ENCODE measurements at places on chromosomes 16 and 17.
A peak's percentile ranks its signal among the peaks of the same experiment; 100 is the strongest.

DNA sequence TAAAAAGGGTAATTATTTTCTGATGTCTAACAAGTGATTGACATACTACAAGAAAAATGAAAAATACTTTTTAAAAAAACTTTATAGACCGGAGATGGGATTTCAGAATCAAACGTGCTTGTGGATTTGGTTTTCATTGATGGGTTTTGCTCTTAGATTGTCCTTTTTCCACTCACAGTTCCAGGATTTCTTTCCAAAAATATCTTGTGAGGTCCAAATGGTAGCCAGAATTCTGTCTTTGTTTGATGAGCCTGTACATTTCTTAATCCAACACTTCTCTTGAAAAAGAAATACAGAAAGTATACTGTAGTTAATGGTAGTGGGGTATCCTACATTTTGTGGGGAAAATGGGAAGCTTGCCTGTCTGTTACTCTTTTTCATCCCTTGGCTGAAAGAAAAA lies 329.3 kb downstream of the KCNJ2 start:
- no peak for DNase-seq

- no peak for DNase-seq
Measured at GRCh38 chr17:43845766-43846165, 1.2 kb upstream of the CD300LG start.

GRCh38 chr17:31064707-31065106 lies 30.1 kb upstream of the NF1 start:
- no peak for DNase-seq

- DNase-seq: no peak
Measured at GRCh38 chr17:33952425-33952824, 302.7 kb upstream of the CCL2 start.

DNA sequence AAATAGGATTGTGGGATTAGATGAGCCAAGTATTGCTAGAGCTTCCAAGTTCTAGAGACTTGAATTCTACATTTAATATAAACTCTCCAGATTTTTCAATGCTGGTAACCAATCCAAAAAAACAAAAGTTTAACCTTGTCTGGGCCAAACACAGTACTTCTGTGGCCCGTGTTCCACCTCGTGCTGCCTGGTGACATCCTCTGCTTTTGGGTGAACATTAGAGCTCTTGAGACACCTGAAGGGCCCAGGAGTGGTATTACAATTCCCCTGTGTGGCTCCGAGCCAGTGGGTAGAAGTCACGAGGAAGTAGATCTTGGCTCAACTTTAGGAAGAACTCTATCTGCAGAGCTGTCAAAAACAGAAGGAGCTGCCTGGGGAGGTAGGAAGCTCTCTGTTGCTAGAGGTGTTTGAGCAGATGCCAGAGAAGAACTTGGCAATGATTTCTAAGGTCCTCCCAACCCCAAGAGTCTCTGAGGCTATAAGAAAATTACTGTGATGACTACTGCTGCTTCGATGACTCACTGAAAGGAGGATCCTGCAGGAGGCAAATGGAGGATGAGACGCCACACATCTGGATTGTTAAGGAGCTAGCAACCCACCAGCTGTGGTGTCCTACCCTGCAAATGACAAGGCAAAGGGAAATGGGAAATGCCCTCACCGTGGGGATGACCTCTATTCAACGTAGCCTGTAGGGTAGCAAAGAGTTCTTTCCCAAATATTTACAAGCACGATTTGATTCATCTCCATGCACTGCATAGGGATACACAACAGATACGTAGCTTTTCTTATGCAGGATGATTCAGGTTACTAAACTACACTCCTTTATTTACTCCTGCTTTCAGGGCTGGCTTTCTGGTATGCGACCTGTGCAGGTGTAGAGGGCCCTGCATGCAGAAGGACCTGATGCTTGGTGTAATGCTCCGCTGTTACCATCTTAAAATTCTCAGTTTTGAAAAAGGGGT lies 45.8 kb upstream of the GAS7 start:
- DNase-seq: no peak

- DNase-seq: no peak
Measured at GRCh38 chr16:66287926-66288325, 78.6 kb upstream of the CDH5 start.

DNA sequence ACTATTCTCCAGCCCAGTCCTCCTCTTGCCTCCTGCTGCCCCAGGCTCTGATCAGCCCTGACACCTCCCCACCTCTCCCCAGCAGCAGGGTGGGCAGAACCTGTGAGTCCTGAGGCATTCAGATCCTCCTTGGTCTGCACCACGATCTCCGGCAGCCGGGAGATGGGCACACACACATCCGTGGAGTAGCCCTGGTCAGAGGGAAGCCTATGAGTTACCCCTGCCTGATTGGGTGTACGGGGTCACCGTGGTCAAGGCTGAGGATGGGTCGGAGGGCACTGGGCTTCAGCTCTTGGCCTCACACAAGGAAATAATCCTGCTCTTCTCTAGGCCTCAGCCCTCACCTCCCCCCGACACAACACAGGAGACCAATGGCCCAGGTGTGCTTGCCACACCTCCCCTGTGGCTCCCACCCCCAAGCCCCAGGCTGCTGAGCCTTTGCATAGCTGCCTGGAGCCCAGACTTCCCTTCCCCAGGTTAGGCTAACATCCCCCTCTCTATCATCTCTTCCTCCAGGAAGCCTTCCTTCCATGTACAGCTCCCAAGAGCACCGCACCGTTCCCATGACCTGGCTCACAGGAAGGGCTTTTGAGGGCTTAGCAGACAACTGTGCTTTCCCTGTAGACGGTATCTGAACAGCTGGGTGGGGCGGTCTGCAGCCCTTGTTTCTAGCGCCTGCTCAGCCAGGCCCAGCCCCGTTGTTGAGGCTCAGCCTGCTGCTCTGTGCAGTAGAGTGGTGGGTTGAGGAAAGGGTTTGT lies 3.7 kb downstream of the LDHD start:
- no peak for DNase-seq

DNA sequence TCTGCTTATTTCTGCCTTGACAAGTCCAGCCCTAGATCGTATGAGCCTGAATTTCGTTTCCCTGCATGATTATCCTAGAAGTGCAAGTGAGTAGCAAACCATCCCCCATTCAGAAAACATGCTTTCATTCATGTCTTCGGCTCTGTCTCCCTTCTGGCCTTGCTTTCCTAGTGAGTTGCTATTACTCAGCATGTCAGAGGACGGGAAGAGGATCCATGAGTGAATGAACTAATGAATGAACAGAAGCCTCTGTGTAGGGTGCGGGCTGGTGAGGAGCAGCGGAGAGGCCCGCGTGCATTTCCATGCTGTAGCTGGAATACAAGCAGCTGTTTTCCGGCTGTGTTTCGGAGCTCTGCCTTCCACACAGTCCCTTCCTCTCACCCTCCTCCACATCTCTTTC lies 155.7 kb upstream of the NOL11 start:
- no peak for DNase-seq

DNA sequence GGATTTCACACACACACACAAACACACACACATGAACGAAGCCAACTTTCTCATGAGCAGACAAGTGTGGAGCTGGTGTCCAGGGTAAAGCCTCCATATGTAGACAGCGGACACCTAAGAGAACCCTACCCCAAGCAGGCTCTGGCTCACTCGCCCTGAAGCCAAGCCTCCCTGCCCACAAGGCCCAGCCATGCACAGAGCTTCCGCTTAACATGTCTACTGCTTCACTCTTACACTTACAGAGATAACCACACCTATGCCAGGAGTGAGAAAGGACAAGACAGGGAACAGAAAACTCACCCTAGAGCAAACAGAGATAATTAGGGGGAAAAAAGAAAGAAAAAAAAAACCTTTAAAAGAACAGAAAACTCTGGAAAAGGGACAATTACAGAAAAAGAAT lies 67.5 kb downstream of the CYTH1 start:
- DNase-seq: peak; percentile 84

DNA sequence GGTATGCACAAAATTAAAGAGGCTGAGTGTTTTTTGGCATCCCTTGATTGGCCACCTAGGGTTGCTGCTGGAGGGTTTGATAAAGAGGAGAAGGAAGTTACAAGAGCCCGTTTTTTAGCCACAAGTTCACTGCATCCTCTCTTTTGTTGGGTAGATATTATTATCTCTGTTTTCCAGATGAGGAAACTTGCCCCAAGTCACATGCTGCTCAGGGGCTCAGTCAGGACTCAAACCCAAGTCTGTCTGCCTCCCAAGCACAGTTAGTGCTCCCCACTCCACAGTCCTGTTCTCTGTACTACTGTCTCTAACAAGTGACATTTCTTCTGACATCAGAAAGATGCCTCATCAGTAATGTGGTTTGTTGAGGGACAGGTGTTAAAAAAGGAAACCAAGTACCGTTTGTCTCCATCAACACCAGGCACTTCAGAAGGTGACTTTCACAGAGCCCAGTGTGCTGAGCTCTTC lies 1.4 kb downstream of the NT5M start:
- DNase-seq: peak; percentile 31

DNA sequence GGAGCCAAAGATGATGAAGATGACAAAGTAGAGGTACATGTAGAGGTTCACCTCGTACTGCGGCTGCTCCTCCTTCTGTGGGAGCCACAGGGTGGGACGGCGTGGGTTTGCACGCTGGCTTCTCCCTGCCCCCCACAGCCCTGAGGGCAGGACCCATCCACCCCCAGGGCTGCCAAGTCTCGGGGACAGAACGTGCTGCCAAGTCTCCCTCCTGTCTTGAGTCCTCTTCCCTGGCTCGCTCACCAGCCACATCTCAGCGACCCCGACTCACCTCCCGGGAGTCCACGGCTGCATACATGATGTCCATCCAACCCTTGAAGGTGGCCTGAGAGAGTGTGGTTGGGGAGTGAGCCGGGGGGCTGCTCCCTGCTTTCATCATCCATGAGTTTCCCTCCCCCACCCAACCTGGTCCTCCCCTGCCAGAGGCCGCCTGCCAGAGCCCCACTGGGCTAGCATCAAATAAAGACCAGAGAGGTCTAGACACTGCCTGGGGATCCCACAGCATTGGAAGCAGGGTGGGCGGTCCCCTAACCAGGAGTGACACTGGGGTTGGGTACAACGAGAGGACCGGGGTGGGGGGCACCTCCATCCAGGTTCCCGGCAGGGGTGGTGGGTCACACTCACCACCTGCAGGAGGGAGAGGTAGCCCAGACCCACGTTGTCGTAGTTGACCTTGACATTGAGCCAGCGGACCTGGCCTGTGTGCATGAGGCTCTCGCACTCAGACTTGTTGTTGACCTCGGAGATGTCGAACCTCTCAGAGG lies 12.8 kb upstream of the CD79B start:
- DNase-seq: no peak

GRCh38 chr17:7627250-7628121 lies at the start of gene SAT2:
Gene SAT2, minus strand, starts transcription at chr17:7627821. Its CDS starts 186 bp downstream, at chr17:7627635.
- DNase-seq: peak; percentile 95

DNA sequence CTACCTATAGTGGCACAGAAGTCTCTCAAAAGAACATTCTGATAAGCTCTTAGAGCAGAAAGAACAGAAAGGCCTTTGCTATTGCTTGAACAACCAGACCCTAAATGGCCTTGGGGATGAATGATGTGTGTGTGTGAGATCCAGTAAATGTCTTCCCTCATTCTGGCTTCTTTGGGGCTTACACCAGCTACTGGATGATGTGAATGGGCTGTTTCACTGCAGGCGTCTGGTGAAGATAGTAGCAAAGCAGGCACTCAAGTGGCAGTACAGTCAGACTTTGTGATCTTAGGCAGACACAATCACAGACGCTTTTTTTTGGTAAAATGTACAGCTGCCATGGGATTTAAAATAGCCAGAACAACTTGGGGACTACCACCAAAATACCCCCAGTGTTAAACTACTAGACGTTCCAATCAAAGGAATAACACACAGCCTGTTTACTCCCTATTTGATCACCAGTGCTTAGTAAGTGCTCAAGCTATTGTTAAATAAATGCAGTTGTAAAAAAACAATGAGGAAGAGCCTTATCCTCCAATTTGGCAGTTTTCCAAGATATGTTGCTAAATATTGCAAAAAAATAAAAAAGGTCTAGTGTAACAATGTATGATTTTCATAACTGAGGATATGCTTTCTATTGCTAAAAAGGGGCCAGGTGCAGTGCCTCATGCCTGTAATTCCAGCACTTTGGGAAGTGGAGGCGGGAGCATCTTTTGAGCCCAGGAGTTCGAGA lies 17.9 kb downstream of the NDUFAB1 start:
- no peak for DNase-seq

DNA sequence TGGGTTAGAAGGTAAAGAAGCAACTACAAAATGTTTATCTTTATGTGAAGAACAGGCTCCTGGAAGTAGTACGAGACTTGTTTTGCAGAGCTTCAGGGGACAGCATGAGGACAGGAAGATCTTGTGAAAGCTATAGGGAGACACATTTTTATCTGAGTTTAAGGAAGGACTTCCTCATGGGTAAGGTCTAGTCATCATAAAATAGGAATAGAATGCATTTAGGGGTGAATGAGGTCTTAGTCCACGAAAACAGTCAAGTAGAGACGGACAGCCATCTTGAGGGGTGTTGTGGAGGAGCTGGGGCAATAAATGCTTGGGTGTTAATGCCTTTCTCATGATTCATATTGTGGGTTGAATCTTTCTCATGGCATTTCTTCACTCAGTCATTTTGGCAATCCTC lies 24.3 kb downstream of the KCNJ16 start:
- no peak for DNase-seq

DNA sequence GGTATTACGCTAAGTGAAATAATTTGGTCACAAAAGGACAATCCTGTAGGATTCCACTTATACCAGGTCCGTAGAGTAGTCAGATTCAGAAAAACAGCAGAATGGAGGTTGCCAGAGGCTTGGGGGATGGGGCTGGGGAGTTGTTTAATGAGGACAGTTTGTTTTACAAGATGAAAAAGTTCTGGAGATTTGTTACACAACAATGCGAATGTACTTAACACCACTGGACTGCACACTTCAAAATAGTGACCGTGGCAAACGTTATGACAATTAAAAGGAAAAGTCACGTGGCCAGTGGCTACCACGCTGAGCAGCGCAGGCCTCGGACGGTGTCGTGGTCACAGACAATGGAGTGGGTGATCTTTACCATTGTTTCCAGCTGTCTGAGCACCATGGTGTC lies 338.1 kb downstream of the SEC14L1 start:
- DNase-seq: no peak

GRCh38 chr17:41403404-41404023 lies 6.1 kb upstream of the KRT31 start:
- no peak for DNase-seq

DNA sequence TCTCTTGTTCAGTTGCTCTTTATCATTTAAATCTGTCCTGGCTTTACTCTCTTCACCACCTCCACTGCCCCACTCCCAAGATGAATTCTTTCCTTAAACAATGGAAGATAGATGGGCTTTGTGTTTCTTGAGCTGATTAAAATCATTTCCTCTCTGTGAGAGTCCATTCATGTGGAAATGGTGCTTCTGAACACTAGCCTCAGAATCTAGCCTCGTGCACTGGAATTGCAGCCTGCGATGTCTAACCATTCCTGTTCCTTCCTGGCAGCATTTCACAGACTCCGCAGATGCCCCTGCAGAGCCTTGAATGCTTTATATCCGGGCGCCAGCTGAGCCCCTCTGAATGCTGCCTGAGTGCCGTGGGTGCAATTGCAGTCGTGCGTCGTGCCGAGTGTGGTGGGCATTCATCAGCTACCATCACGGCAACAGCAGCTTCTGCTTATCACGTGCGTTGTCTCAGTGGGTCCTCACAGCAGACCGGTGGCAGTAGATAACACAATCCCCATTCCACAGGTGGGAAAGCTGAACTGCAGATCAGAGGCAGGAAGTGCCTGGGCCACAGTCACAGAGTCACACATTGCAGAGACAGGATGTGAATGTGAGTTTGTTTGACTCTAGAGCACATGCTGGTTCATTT lies 172.8 kb upstream of the WSCD1 start:
- DNase-seq: no peak

GRCh38 chr16:11183035-11183812 lies 72.8 kb downstream of the SOCS1 start:
- DNase-seq: peak; percentile 88

GRCh38 chr17:28949185-28950016 lies 1.9 kb downstream of the PHF12 start:
- peak; percentile 47 for DNase-seq
